ENCODE measurements at places on chromosomes 13 and 19.
A peak's percentile ranks its signal among the peaks of the same experiment; 100 is the strongest.

DNA sequence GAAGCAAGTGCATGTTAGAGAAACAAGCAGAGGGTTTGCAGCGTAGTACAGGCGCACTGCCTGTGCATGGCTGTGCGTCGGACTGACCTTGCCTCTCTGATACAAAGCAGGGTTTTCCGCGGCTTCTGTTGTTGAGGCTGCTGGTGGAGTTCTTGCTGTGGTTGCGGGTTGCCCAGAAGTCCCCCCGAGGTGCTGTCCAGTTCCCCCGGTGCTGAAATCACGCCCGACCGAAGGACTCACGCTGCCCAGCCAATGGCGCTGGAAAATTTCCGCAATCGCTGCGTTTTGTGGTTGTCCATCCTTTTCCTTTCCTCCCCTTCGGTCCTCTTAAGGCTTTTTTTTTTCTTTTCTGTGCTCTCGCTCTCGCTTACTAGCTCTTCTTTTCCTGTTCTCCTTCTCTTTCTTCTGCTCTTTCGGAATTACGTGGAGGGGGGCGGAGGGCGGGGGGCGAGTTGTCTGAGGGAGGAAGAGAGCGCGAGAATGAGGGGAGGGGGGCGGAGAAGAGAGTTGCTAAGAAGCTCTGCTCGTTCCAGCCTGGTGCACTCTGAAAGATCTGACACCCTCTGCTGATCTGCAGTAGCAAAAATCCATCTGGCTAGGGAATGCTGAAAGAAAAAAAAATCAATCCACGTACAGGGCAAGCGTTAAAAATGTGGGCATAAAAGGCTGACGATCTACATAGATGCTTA lies at the start of gene SLITRK1:
Gene SLITRK1, minus strand, starts transcription at position 558 of the 689 bp plus-strand sequence. CDS start 967 bp downstream, outside the sequence.
- DNase-seq = peak; percentile 37

GRCh38 chr13:26968431-26969341 lies 202.9 kb downstream of the USP12 start:
- no peak for DNase-seq

DNA sequence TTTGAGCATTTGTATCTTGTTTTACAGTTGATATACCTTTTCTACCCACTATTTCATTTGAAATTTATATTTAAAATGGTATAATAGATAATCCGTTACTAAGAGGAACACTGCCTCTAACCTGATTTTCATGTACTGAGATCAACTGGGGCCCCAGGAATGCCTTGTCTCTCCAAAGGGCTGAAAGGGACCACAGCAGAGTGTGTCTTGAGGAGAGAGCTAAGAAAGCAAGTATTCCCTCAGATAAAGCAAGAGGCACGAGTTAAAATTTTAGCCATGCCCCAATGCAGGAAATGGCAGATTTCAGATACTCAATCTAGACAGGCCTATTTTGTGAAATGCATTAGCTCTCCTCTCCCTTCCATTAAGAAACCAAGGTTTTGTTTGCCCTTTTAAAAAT lies 10.7 kb downstream of the UQCRFS1 start:
- DNase-seq = no peak

GRCh38 chr19:29695765-29696564 lies 19.1 kb downstream of the C19orf12 start:
- DNase-seq = no peak

GRCh38 chr19:57280962-57281400 lies 696 bp downstream of the ZNF460 start:
- no peak for DNase-seq

- no peak for DNase-seq
These were observed 3.2 kb downstream of the SH3GL1 start for GRCh38 chr19:4396949-4397783.

- peak; percentile 60 for DNase-seq
These were observed 3.4 kb upstream of the PRAM1 start for GRCh38 chr19:8505680-8506401.

DNA sequence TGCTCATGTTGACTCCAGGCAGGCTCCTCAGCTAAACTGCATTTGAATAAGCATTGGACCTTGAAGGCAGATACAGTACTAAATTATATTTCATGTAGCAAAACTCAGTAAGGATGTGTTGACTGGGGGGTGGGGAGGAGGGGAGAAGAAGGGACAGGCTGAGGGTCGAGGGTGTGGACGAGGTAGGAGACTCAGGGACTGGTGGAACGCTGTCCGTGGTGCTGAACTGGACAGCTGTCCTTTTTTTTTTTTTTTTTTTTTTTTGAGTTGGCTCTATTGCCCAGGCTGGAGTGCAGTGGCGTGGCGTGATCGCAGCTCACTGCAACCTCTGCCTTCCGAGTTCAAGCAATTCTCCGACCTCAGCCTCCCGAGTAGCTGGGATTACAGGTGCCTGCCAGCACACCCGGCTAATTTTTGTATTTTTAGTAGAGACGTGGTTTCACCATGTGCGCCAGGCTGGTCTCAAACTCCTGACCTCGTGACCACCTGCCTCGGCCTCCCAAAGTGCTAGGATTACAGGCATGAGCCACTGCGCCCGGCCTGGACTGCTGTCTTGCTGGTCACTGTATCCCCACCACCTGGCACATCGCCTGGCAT lies 33.2 kb upstream of the CASP14 start:
- DNase-seq = no peak
